Stimulated activated CD8-positive, alpha-beta memory T cell treated with anti-CD3 and anti-CD28 coated beads, Interleukin-15, amount 100 ng/mL, for 24 hours (primary cell): ENCODE measurements at places on chromosomes 12 and 14.

DNA sequence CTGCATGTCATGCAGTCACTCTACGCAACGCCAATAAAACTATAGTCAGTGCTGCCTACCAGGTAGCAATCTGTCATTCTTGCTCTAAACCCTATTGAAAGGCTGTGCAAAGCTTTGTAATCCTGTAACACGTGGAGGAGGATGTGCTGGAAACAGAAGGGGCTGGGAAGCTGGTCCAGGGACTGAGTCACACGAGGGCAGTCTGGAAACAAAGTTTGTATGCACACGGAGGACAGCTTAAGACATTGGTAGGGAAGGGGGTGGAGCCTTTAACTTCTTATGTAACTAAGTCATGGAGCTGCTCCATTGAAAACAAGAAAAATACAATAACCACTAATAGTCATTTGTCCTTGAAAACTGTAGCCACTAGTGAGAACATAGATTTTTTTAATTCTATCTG lies 128.0 kb downstream of the BCAT1 start:
- DNase-seq: no peak

DNA sequence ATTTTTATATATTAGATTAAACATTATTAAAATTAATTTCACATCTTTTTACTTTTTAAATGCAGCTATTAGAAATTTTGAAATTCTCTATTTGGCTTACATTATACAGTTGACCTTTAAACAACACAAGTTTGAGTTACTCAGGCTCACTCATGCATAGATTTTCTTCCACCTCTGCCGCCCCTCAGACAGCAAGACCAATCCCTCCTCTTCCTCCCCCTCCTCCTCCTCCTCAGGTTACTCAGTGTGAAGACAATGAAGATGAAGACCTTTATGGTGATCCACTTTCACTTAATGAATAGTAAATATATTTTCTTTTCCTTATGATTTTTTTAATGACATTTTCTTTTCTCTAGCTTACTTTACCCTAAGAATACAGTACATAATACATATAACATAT lies 136.2 kb downstream of the LLPH start:
- DNase-seq: no peak

DNA sequence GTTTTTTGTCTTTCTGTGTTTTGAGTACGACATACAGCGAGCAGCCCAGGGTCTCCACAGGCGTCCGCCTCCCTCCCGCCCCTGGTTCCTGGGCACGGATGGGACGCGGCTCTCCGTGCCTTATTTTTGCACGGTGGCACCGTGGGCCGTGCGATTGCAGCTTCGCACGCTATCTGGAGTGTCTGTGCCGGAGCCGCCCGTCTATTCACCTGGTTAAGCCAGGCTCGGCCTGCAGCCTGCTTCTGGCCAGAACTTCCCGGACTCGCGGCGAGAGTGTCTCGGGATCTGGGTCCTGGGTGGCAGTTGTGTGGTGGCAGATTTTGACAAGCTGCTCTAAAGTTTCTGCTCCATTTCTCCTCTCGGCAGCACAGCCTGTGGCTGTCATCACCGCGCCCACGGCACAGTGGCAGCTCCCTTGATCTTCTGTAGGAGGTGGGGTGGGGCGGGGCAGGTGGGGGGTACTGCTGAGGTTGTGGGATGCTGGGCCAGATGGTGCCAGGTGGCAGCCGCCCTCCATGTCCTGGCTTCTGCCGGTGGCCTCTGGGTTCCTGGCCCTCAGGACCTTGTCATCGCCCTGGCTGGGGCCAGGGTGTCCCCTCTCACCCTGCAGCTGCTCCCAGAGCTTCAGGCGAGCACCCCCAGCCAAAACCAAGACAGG lies 2.9 kb downstream of the MMP17 start:
- no peak for DNase-seq

- no peak for DNase-seq
Observed at GRCh38 chr14:89841851-89842250, 112.7 kb downstream of the EFCAB11 start.

DNA sequence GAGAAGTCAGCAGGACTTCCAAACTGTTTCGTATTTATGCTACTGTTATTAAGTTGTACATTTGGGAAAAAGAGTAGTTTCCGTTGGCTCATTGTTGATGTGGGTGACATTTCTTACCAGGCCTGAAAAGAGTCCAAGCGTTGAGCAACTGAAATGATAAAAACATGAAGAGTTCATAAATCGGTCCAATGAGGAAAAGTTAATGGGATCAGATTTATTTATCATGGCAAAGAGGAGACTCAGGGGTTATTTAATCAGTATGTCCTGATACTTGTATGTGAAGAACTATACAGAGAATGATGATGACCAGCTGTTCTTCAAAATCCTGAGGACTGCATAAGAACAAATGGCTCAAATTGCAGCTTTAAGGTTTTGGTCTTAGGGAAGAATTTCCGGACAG lies 7.7 kb downstream of the VRK1 start:
- DNase-seq: no peak

DNA sequence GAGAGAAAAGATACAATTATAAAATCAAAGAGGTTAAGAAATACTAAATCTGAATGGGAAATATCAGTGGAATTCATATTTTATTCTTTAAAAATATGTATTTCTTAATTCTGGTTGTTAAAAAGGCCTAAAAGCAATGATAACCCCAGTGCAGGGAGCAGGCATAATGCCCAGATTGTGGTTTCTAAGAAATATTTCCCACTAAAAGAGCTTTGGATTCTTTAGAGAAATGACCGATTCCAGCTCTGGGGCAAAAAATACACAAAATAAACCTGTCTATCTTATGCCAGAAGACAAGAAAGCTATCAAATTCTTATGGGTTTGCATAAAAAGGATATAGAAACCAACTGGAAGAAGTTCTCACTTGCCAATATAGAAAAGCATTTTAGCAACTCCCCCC lies 71.6 kb downstream of the PDE6H start:
- no peak for DNase-seq
